NCI-H69 (cell line): ENCODE measurements at places on chromosomes 3 and 15.
A peak's percentile ranks its signal among the peaks of the same experiment; 100 is the strongest.

- no peak for DNase-seq
Measured at GRCh38 chr15:23694592-23694991, 7.5 kb upstream of the NDN start.

- DNase-seq, result peak; percentile 33
Measured at GRCh38 chr3:140160553-140160952, 225.6 kb downstream of the CLSTN2 start.

- no peak for DNase-seq
Measured at GRCh38 chr3:52527039-52527731, 6.5 kb downstream of the NT5DC2 start.

GRCh38 chr3:11155341-11156025 lies 1.2 kb downstream of the HRH1 start:
- peak; percentile 85 for DNase-seq

GRCh38 chr3:187870360-187871203 lies 125.3 kb upstream of the BCL6 start:
- no peak for DNase-seq

GRCh38 chr15:42010434-42010833 lies 10.4 kb downstream of the PLA2G4E start:
- DNase-seq, result no peak

GRCh38 chr3:156617781-156618180 lies 56.6 kb upstream of the TIPARP start:
- DNase-seq, result no peak

GRCh38 chr3:55202326-55202725 lies 274.5 kb upstream of the LRTM1 start:
- no peak for DNase-seq

DNA sequence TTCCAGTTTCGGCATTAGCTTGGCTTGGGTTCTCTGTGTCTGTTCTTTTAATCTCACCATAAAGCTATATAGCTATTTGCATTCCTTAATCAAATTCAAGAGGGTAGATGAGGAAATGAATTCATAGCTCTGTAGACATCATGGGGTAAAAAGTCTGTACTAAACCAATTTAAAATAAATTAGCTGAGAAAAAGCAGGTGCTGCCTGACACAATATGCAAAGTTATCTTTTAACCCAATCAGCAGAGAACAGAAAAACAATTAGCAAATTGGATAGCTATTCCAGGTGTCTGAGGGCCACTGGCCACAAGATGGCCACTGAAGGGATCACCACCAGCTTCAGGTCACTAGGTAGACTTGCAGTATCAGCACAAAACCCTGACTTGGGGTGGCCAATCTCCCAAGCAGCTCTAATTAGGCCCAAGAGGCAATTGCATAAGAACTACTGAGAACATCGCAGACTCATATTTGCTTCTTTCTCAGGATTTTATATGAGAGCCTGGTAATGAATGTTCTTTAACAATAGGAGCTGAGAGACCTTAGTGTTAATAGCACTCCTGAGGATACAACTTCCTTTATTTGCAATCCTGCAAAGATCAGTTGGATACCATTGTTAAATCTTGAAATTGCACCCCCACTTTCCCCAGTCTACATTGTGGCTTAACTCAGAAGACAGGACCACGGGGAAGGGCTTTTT lies 494.3 kb downstream of the PDCD6IP start:
- peak; percentile 18 for DNase-seq

DNA sequence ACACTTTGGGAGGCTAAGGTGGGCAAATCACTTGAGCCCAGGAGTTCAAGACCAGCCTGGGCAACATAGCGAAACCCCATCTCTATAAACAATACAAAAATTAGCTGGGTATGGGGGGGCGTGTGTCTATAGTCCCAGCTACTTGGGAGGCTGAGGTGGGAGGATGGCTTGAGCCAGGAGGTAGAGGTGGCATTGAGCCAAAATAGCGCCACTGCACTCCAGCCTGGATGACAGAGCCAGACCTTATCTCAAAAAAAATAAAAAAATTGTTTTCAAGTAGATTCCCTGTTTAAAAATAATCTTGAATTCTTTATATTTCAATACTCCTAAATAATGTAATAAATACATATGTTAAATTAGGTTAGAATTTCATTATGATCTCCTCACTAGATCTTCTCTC lies 9.8 kb downstream of the HMCES start:
- no peak for DNase-seq

- DNase-seq, result no peak
Measured at GRCh38 chr3:24162929-24163328, 217.8 kb downstream of the NR1D2 start.

GRCh38 chr3:99965077-99965476 lies 147.4 kb downstream of the CMSS1 start:
- DNase-seq, result no peak

DNA sequence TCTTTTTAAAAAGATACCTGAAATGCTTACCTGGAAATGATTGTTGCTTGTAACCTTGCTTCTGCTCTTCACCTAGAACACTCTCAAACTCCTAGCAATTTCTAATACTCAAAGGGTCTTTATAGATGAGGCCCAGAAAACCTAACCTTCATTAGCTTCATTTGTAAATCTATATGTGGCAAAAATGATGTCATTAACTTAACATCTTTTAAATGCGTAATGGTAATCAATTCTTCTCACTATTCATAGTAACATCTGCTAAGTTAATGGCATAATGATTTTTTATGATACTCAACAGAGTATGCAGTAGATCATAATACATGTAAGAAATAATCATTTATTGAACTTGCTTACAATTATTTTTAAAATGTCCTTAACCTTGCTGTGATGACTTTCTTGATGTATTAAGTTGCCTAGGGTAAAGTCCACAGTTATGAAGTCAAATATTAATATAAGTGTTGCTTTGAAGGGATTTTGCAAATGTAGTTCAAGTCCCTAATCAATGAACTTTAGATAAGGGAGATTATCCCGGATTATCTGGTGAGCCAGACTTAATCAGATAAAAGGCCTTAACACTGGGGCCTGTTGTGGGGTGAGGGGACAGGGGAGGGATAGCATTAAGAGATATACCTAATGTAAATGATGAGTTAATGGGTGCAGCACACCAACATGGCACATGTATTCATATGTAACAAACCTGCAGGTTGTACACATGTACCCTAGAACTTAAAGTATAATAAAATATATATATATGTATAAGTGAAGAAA lies 10.1 kb upstream of the SERPINI2 start:
- no peak for DNase-seq

DNA sequence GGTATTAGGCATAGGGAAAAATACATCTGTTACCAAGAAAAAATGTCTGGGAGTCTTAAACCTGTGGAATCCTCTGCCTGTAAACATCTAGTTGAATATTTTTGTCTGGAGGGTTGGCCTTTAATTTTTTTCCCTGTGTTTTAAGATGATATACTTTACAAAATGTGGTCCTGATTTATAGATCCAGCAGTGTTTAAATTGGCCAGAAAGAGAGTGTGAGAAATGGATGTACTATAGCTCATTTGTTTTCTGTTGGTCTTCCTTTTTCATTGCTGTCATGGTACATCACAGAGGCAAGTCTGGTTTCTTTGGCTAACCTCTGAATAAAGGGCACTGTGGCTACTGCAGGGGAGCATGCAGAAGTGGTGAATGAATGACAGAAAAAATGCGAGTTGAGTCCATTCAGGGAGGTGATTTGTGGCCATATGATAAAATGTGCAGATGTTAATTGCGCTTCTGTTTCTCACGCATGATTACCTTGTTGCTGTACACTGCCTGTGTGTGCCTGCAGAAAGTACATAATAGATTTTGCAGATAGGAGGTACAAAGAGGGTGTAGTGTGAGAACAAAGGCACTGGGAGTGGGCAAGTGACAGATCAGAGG lies 150.0 kb downstream of the NFKBIZ start:
- no peak for DNase-seq

GRCh38 chr3:58979840-58980239 lies 70.0 kb downstream of the CFAP20DC start:
- DNase-seq, result no peak

DNA sequence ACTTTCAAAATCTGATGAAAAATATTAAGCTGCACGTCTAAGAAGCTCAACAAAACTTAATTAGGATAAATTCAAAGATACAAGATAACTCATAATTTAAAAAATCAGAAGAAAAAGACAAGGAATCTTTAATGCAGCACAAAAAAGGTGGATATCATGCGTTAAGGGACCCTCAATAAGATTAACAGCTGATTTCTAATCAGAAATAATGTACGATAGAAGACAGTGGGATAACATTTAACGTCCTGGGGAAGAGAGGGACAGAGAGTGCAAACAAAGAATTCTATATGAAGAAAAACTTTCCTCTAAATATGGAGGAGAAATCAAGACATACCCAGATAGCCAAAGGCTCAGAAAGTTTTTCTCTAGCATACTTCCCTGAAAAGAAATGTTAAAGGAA lies 519.5 kb downstream of the PYDC2 start:
- no peak for DNase-seq

- DNase-seq, result no peak
Measured at GRCh38 chr3:9930804-9931418, 2.7 kb upstream of the CRELD1 start.

DNA sequence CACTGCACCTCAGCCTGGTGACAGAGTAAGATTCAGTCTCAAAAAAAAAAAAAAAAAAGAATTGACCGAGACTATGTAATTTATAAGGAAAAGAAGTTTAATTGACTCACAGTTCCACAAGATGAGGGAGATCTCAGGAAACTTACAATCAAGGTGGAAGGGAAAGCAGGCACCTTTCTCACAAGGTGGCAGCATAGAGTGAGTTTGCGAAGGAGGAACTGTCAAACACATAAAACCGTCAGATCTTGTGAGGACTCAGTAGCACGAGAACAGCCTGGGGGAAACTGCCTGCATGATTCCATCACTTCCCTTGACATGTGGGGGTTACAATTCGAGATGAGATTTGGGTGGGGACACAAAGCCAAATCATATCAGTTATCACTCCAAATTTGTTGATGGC lies 380.9 kb downstream of the EDEM1 start:
- DNase-seq, result peak; percentile 41

DNA sequence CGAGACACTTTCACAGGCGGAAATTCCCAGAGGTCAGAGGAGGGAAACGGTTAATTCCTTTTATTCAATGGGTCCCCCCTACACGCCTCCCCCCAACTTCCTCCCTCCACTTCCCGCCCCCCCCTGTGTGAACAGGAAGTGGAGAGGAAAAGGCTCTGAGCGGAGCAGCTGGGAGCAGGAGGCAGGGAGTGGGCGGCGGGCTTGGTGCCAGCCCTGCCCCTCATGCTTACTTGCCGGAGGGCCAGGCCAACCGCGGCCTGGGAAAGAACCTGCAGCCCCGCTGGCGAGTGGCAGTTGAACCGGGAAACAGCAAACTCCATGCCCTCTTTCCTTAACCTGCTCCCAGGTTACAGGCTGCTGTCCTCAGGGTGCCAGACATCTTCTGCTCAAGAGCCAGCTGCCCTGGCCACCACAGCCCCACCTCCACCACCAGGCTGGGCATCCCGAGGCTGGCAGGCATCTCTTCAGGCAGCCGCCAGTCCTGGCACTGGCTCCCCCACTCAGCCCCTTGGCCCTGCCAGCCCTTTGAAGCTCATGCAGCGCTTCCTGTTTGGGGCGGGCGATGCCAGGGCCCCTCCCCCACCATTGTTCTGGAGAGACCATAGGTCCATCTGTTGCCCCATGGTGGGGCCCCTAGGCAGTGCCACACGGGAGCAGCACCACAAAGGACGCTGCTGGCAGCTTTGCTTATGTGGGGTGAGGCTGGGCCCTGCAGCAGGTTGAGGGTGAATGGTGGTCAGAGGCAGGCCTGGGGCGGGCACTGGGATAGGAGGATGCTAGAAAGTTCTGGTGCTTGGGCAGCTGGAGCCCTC lies 12.9 kb downstream of the VPS18 start:
- peak; percentile 98 for DNase-seq

GRCh38 chr3:151724576-151725562 lies 8.9 kb upstream of the AADACL2 start:
- peak; percentile 20 for DNase-seq

DNA sequence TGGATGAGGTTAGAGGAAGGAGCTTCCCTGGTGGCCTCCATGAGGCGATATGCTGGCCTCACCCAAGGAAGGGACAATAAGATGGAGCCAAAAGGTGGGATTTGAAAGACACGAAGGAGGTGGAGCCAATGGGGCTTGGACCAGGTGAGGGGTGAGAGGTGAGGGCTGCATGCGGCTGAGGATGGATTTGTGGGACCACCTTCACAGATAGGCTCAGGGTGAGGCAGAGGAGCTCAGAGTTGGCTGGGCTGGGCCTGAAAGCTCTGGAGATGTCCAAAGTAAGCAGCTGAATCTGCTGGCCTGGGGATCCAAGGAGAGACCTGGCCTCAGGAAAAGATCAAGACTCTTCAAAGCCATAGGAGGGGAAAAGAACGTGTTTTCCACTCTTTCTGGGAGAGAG lies 49.8 kb downstream of the EXOG start:
- DNase-seq, result no peak

GRCh38 chr15:70410371-70410985 lies 312.8 kb upstream of the TLE3 start:
- no peak for DNase-seq

- no peak for DNase-seq
Measured at GRCh38 chr3:16769525-16769924, 115.2 kb upstream of the PLCL2 start.

- DNase-seq, result no peak
Measured at GRCh38 chr15:80944818-80945217, 44.8 kb downstream of the MESD start.

GRCh38 chr15:48643206-48643605 lies 2.3 kb downstream of the FBN1 start:
- no peak for DNase-seq

DNA sequence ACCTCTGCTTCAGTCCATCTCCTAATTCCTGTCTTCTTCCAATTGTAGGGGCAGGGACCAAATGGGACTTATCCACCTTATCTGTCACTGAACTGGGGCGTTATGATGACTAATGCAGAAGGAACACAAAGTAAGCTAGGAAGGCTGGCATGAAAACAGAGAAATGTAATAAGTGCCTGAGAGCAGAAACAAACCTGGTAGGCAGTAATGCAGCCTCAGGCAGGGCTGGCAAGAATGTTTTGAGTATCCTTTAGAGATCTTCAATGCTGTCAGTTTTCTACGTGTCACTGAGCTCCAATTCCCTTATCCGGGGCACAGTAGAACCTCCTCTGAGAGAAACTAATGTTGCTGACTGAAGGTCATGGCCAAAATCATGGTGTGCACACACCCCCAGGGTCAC lies 246.2 kb upstream of the TBL1XR1 start:
- DNase-seq, result peak; percentile 46

DNA sequence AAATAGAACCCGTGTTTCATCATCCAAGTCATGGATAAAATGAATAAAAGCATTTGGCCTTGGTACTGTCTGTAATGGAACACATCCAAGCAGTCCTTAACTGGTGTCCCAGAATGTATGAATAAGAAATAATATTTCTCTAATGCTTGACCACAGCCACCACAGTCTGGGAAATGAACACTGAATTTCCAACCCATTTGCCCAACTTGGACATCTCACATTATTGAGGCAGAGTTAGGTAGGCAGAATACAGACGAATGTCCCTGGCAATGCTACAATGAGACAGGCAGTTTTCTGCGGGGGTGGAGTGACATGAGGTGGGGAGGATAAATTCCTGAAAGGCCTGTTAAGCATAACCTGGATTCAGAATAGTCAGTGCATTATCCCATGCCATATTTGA lies 245.7 kb downstream of the ZIC1 start:
- DNase-seq, result no peak

- no peak for DNase-seq
Measured at GRCh38 chr3:103085465-103085864, 650.6 kb downstream of the ZPLD1 start.

- peak; percentile 37 for DNase-seq
Measured at GRCh38 chr3:139519998-139520737, 19.4 kb downstream of the RBP1 start.
